ENCODE measurements at places on chromosomes 6 and 20. TPM values are rescaled to one million over a fixed set of nuclear protein-coding genes. Genes with fewer than 3 reads are reported as not detected.

Gene CST5
- not detected for total RNA-seq

Gene MRPL2
- total RNA-seq = 89.1 TPM

Gene SEL1L2
- 0.64 TPM for total RNA-seq

Gene EGFL8
- total RNA-seq = 2.0 TPM

Gene SLC2A10
- total RNA-seq = 0.40 TPM

Gene C6orf141
- not detected for total RNA-seq
